NCI-H2029 treated with DMSO at 0.1 percent for 48 hours (cell line): ENCODE measurements at places on chromosomes 5 and 9.

- DNase-seq: no peak
Observed at GRCh38 chr5:137316346-137316736, 182.8 kb downstream of the SPOCK1 start.

GRCh38 chr9:32839013-32839885 is 55.9 kb downstream of the TMEM215 start:
- no peak for DNase-seq

DNA sequence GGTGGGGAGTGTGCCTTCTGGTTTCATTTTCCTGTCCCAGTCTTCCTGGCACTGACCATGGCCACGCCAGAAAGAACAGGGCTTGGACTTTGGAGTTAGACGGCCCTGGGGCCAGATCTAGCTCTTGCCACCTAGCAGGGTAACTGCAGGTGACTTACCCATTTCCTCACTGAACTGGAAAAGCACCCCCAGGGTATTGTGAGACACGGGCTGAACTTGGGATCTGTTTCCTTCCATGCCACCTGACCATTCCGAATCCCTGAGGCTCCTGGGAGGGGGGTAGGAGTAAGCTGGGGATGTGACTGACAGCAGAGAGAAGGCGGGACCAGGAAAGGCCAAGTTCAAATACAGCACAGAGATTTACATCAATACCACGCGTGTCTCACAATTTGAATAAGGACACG is 9.4 kb downstream of the HNRNPAB start:
- DNase-seq: no peak

DNA sequence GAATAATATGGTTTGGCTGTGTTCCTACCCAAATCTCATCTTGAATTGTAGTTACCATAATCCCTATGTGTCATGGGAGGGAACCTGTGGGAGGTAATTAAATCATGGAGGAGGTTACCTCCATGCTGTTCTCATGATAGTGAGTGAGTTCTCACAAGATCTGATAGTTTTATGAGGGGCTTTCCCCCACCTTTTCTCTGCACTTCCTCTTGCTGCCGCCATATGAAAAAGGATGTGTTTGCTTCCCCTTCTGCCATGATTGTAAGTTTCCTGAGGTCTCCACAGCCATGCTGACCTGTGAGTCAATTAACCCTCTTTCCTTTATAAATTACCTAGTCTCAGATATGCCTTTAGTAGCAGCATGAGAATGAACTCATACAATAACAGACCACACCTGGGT is 63.7 kb upstream of the PRR16 start:
- DNase-seq: no peak

- peak; percentile 5 for DNase-seq
Observed at GRCh38 chr9:32968101-32969011, 33.1 kb downstream of the APTX start.

- DNase-seq: no peak
Observed at GRCh38 chr5:16066320-16066719, 113.3 kb downstream of the MARCHF11 start.

- peak; percentile 8 for DNase-seq
Observed at GRCh38 chr9:69542942-69543704, 129.0 kb downstream of the APBA1 start.
